SIG-M5 (cell line): ENCODE measurements at places on chromosomes 5 and 9.

DNA sequence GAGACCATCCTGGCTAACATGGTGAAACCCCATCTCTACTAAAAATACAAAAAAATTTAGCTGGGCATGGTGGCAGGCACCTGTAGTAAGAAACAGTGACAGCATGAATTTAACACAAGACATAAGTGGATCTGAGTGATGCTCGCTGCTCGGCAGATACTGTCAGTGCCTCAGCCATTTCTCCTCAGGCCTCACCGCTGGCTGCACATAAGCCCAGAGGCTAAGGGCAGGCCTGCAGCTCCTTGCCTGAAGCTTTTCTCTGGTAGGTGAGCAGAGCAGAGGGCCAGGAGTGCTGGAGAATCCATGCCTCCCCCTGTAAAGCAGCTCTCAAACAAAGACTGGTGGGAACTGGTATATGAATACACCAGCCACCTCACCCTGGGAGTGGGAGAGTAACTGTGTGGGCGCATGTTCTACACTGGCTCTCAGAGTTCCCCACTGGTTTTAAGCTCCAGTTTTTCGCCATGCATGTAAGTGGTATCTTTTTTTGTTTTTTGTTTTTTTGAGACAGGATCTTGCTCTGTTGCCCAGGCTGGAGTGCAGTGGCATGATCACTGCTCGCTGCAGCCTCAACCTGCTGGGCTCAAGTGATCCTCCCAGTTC lies 10.3 kb upstream of the CD72 start:
- DNase-seq = no peak

DNA sequence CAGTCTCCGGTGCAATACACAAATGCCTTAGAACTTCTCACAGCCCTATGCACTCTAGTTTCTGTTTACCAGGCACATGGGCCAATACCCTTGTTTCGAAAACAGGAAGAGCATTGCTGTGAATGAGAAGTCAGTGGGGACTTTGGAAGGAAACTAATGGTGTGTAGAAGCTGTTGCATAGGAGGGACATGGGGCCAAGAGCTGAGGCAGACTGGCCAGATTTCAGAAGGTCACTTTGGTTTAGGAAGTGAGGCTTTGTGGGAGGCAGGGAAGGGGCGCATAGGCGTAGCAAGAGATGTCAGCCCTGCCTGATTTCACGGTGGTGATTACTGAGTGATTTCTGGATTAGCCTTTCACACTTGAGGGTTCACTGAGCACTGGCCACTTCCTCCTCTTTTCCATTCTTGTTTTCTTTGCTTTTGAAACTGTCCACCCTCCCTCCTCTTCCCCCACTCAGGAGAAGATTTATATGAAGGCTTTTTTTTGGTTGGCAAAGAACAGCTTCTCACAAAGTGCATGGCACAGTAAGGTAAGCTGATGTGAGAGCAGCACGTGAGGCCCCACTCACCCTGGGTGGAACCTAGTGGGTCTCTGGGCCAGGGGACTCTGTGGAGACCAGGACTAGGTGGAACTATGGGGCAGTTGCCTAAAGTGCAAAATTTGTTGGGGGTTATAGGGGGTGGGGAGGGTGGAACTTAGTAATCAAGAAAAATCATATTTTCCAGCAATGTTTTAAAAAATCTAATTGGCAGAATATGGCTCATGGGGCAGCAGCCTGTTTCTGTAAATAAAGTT lies 6.1 kb upstream of the TMEM252 start:
- DNase-seq = peak; percentile 24

DNA sequence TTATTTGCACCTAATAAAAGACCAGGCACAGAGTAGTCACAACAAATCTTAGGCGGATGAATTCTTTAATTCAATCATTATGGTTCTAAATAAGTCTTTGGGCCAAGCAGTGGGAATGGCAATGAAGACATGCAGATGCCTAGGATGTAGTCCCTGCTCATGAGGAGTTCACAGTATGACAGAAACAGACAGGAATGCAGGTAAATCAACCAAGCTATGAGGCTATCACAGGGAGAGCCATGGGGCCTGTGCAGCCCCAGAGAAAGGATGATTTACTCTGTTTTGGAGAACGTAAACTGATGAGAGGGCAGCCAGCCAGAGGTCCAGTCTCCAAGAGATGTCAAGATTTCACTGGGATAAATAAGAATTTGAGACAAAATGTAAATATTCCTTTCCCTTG lies 129.4 kb downstream of the TRIM32 start:
- no peak for DNase-seq

- DNase-seq = no peak
Measured at GRCh38 chr5:173320259-173320658, 8.0 kb downstream of the STC2 start.

GRCh38 chr5:80216096-80216495 lies 39.8 kb downstream of the SERINC5 start:
- no peak for DNase-seq

DNA sequence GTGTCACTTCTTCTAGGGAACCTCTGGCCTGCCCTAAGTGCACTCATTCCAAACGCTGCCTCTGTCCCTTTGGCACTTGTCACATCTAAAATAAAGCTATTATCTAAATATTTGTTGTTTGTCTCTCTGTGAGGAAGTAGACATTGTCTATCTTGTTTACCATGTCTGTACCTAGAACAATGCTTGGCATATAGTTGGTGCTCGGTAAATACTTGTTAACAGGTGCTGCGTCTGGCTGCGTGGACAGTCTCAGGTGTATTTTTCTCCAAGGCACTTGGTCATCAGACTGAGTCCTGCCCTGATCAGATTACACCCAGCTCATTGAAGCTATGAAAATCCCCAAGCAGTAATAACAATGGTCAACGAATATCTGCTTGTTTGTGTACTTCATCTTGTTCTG lies 174.9 kb upstream of the SMIM23 start:
- DNase-seq = no peak

- DNase-seq = no peak
Measured at GRCh38 chr9:96686638-96687335, 31.7 kb upstream of the PRXL2C start.

GRCh38 chr9:73148447-73148937 lies 3.2 kb upstream of the ANXA1 start:
- DNase-seq = no peak

DNA sequence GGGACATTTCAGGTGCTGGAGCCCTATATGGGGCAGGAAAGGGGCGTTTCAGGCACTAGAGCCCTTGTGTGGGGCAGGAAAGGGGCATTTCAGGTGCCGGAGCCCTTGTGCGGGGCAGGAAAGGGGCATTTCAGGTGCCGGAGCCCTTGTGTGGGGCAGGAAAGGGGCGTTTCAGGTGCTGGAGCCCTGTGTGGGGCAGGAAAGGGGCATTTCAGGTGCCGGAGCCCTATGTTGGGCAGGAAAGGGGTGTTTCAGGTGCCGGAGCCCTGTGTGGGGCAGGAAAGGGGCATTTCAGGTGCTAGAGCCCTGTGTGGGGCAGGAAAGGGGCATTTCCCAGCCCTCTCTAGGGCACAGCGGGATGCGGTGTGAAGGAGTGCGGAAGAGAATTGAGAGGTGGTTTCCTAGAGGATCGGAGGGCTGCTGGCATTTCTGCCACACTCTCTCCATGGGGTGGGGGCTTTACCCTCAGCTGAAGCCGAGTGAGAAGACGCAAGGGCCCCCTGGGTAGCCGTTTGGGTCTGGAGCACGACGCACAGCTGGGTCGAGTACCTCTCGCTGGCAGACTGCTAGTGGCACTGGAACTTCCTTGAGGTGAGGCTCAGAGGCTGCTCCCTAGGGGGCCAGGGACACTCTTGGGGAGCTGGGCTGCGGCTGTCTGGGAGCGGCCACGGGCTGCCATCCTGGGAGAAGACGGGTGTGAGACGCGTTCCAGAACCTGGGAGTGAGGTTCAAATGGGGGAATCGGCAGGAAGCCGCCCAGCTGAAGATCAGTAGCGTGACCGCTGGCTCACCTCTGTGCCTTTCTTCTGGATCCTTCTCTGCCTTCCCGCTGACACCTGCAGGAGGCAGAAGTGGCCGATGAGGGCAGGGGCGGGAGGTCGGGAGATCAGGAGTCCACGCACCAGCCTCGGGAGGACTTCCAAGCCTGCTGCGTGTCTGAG lies 122.6 kb upstream of the IRX4 start:
- no peak for DNase-seq

- no peak for DNase-seq
Measured at GRCh38 chr9:100445161-100445902, 18.4 kb downstream of the MSANTD3 start.
